Progenitor cell of endocrine pancreas (in vitro differentiated cells): ENCODE measurements at places on chromosomes 4 and X. TPM values are rescaled to one million over a fixed set of nuclear protein-coding genes. Genes with fewer than 3 reads are reported as not detected.

XAGE3 gene
- total RNA-seq: not detected in 2 replicates

CCNB3 gene
- 0.34 and 0.75 TPM in 2 replicates for total RNA-seq

CSAG1 gene
- not detected in 2 replicates for total RNA-seq

AFM gene
- total RNA-seq: 0.26 and 0.47 TPM in 2 replicates

DTHD1 gene
- total RNA-seq: 0.12 and 0.29 TPM in 2 replicates

NXF2 gene
- 2.6 TPM in 1 of 2 replicates, not detected in the other for total RNA-seq

MGAT4D gene
- total RNA-seq: not detected in 2 replicates

MAGEC2 gene
- total RNA-seq: not detected in 2 replicates

PCSK1N gene
- 55.4 and 58.3 TPM in 2 replicates for total RNA-seq

OTUD6A gene
- total RNA-seq: not detected in 2 replicates

CSTF2 gene
- total RNA-seq: 20.2 and 22.7 TPM in 2 replicates

- H3K27me3 ChIP-seq: no peaks in the 10 kb centered on the region
- peaks cover 5% of the 10 kb centered on the region for H3K4me1 ChIP-seq
- no peaks in the 10 kb centered on the region for H3K36me3 ChIP-seq
- H3K27ac ChIP-seq: no peak overlapping the region
- no peak for DNase-seq
- no peak overlapping the region for H3K4me3 ChIP-seq
Measured at GRCh38 chr4:87806520-87806919, 7.2 kb downstream of the IBSP start.

DNA sequence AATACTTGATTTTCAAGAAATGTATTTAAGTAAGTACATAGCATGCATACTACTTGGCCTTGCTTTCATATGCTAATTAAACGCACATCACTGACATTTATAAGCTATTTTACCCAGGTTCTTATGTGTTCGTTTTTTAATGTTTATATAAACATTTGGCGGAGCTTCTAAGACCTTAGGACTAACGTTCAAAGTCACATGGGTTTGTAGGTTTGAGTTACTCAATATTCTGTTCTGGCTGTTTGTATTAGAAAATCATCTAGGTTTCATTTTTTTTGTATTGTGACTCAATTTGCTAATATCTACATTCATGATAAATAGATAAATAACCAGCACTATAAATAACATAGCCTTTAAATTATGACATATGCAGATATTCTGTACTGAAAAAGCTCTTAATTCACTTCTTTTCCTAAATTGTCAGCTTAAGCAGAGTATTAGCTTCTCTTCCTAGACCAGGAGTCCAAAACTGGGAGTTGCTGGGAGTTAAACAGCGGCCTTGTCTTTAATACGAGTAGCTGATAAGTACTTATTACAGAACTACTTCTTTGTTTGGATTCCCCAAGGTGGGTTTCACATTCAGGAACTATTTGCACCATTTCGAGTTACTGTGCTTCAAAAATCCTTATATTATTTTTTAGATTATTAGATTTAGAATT lies 42.0 kb downstream of the GUCY1B1 start:
- peaks cover 4% of the 10 kb centered on the region for H3K4me1 ChIP-seq
- H3K36me3 ChIP-seq: no peaks in the 10 kb centered on the region
- no peaks in the 10 kb centered on the region for H3K27me3 ChIP-seq
- no peak for DNase-seq

- no peak overlapping the region for H3K27ac ChIP-seq
- no peak overlapping the region for H3K4me3 ChIP-seq
- H3K27me3 ChIP-seq: no peaks in the 10 kb centered on the region
- no peaks in the 10 kb centered on the region for H3K36me3 ChIP-seq
- DNase-seq: no peak
Measured at GRCh38 chr4:126957987-126958386, 674.8 kb upstream of the INTU start.

DNA sequence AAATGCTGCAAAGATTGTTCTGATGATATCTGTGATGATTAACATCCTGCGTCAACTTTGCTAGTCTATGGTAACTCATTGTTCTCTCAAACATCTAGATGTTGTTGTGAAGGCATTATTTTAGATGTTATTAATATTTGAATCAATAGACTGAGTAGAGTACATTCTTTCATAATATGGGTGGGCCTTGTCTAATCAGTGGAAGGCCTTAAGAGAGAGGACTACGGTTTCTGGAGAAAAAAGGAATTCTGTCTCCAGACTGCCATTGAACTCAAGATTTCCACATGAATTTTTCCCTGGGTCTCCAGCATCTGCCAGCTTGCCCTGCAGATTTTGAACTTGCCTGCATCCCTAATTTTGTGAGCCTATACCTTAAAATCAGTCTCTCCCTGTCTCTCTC lies 2381.1 kb upstream of the AGA start:
- no peak for DNase-seq
- H3K27me3 ChIP-seq: no peaks in the 10 kb centered on the region
- no peaks in the 10 kb centered on the region for H3K4me1 ChIP-seq

GRCh38 chr4:86250619-86251018 lies 109.2 kb downstream of the MAPK10 start:
- no peak overlapping the region for H3K4me3 ChIP-seq
- H3K27ac ChIP-seq: no peak overlapping the region
- no peaks in the 10 kb centered on the region for H3K27me3 ChIP-seq
- H3K4me1 ChIP-seq: no peaks in the 10 kb centered on the region
- H3K36me3 ChIP-seq: no peaks in the 10 kb centered on the region

DNA sequence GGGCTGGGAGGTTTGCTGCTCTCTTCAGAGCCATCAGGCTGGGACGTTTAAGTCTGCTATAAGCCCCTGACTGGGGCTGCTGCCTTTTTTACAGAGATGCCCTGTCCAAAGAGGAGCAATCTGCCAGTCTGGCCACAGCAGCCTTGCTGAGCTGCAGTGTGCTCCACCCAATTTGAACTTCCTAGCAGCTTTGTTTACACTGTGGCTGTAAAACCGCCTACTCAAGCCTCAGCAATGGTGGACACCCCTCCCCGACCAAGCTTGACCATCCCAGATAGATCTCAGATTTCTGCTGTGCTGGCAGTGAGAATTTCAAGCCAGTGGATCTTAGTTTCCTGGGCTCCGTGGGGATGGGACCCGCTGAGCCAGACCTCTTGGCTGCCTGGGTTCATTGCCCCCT lies 40.7 kb downstream of the SPATA18 start:
- no peaks in the 10 kb centered on the region for H3K36me3 ChIP-seq
- H3K27me3 ChIP-seq: no peaks in the 10 kb centered on the region
- H3K4me1 ChIP-seq: no peaks in the 10 kb centered on the region
- H3K27ac ChIP-seq: no peak overlapping the region
- DNase-seq: no peak

- H3K27me3 ChIP-seq: no peaks in the 10 kb centered on the region
- H3K27ac ChIP-seq: no peak overlapping the region
- DNase-seq: no peak
- H3K4me3 ChIP-seq: no peak overlapping the region
- no peaks in the 10 kb centered on the region for H3K36me3 ChIP-seq
- no peaks in the 10 kb centered on the region for H3K4me1 ChIP-seq
Measured at GRCh38 chrX:80602036-80602860, 182.0 kb downstream of the TENT5D start.

DNA sequence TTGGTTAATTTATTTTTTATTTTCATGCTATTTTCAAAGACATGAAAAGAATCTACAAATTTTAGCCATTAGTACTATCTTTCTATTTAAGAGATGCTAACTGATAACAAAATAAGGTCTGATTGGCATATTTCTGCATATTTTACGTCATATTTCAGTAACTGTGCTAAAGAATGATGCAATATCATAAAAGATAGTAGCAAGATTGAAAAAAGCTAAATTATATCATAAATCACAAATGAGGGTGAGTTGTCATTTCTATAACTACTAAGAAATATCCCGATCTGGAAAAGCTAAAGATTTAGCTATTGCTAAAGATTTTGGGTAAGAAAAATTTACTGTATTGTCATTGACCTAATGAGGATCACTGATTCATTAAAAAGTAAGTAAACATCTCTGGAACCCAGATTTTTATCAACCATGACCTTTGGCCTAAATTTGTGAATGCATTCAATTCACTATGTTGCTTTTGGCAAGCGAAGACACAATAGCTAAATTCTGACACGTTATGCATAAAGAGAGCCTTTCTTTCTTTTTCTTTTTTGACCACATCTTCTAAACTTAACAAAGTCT lies 103.6 kb downstream of the HPGD start:
- H3K27me3 ChIP-seq: no peaks in the 10 kb centered on the region
- no peaks in the 10 kb centered on the region for H3K4me1 ChIP-seq
- H3K4me3 ChIP-seq: no peak overlapping the region
- DNase-seq: no peak
- no peaks in the 10 kb centered on the region for H3K36me3 ChIP-seq
- H3K27ac ChIP-seq: no peak overlapping the region

- no peak overlapping the region for H3K27ac ChIP-seq
- H3K27me3 ChIP-seq: no peaks in the 10 kb centered on the region
- DNase-seq: no peak
- peaks cover 12% of the 10 kb centered on the region for H3K4me1 ChIP-seq
- H3K36me3 ChIP-seq: no peaks in the 10 kb centered on the region
Measured at GRCh38 chr4:189084671-189085070, 856.0 kb upstream of the FRG1 start.

- H3K27me3 ChIP-seq: peaks cover 9% of the 10 kb centered on the region
- H3K27ac ChIP-seq: no peak overlapping the region
- no peaks in the 10 kb centered on the region for H3K36me3 ChIP-seq
- H3K4me1 ChIP-seq: no peaks in the 10 kb centered on the region
- no peak for DNase-seq
Measured at GRCh38 chr4:6183740-6184139, 16.6 kb downstream of the JAKMIP1 start.

DNA sequence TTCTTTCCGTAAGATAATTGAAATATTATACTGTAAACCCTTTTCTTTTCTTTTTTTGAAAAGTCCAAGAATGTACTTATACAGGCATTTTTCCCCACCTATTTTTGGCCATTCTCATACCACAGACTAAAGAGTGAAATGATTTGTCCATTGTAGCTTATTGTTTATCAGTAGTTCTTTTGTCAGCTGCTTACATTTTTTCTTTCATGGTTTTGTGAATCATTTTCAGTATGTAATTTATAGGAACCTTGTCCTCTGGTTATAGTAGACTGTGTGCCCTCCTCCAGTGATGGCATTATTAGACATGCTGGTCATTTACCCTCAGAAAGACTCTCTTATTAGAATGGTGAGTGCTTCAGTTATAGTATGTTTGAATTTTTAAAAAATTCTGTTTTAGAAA lies 56.7 kb downstream of the CCKAR start:
- H3K27me3 ChIP-seq: no peaks in the 10 kb centered on the region
- no peak overlapping the region for H3K4me3 ChIP-seq
- H3K4me1 ChIP-seq: peaks cover 41% of the 10 kb centered on the region
- peaks cover 53% of the 10 kb centered on the region for H3K36me3 ChIP-seq
- DNase-seq: no peak

- H3K27ac ChIP-seq: no peak overlapping the region
- H3K27me3 ChIP-seq: no peaks in the 10 kb centered on the region
- H3K4me1 ChIP-seq: no peaks in the 10 kb centered on the region
- no peak overlapping the region for H3K4me3 ChIP-seq
- H3K36me3 ChIP-seq: peaks cover 1% of the 10 kb centered on the region
Measured at GRCh38 chr4:153546280-153546679, 80.1 kb downstream of the TMEM131L start.

- H3K4me1 ChIP-seq: no peaks in the 10 kb centered on the region
- no peak for DNase-seq
- no peak overlapping the region for H3K4me3 ChIP-seq
- H3K27ac ChIP-seq: no peak overlapping the region
Measured at GRCh38 chr4:124191329-124191728, 521.2 kb downstream of the ANKRD50 start.

DNA sequence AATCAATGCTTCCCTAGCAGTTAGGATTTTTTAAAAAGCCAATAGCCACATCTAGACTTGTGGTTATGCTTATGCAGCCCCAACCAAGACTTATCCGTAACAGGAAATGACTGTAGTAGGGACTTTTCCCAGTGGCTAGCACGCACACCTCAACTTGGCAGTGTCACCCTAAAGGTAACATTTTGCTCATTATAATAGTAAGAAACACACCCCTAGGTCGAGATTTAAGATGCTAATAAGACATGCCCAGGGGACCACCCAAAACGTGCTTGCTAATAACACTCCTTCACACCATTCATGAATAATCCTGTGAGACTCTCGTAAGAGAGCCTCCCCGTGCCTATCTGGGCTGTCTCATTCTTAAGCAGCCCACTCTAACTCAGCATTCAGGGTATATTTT lies 195.3 kb downstream of the CHIC1 start:
- no peak overlapping the region for H3K27ac ChIP-seq
- H3K36me3 ChIP-seq: no peaks in the 10 kb centered on the region
- no peaks in the 10 kb centered on the region for H3K27me3 ChIP-seq
- DNase-seq: no peak
- no peaks in the 10 kb centered on the region for H3K4me1 ChIP-seq

GRCh38 chr4:183610033-183610432 lies 49.0 kb downstream of the RWDD4 start:
- H3K27ac ChIP-seq: no peak overlapping the region
- no peak overlapping the region for H3K4me3 ChIP-seq
- H3K36me3 ChIP-seq: no peaks in the 10 kb centered on the region
- DNase-seq: no peak
- no peaks in the 10 kb centered on the region for H3K27me3 ChIP-seq

- no peak overlapping the region for H3K4me3 ChIP-seq
- H3K36me3 ChIP-seq: no peaks in the 10 kb centered on the region
- H3K27ac ChIP-seq: no peak overlapping the region
- no peak for DNase-seq
- H3K27me3 ChIP-seq: peaks cover 3% of the 10 kb centered on the region
- peaks cover 4% of the 10 kb centered on the region for H3K4me1 ChIP-seq
Measured at GRCh38 chr4:42636645-42636949, 20.3 kb downstream of the ATP8A1 start.

DNA sequence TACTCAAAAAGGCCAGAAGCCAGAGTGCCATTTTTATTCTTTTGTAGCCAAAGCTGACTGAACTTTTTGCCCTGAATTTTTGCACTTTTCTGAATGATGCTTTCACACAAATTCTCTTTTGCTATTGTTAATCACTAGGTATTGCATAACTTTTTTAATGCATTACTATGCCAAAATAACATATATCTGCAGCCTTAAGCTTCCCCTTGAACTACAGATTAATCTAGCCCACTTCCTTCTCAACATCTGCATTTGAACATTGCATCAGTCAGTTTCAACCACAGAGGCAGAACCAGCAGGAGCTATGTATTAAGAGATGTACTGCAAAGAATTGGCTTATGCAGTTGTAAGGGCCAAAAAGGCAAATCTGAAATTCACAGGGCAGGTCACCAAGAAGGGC lies 197.6 kb upstream of the GYPA start:
- H3K36me3 ChIP-seq: no peaks in the 10 kb centered on the region
- H3K4me1 ChIP-seq: peaks cover 2% of the 10 kb centered on the region
- H3K27me3 ChIP-seq: no peaks in the 10 kb centered on the region

DNA sequence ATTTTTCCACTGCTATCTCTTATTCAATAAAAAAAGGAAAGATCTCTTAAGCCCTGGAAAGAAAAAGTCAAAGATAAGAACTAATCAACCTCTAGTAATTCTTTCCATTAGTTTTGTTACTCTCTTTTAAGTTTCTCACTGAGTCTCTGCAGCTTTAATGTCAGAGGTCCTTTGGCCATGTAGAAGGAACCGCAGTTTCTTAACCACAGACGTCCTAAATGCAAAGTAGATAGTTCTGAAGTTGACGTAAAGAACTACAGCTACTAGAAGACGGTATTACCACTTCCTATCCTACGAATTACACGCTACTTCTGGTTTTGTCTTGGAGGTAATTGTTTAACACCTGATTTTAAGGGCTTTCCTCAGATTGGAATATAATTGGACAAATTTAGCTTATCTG lies 325.9 kb downstream of the ANKRD50 start:
- H3K4me1 ChIP-seq: peaks cover 8% of the 10 kb centered on the region
- H3K36me3 ChIP-seq: no peaks in the 10 kb centered on the region
- no peak overlapping the region for H3K27ac ChIP-seq
- H3K27me3 ChIP-seq: no peaks in the 10 kb centered on the region
